NCI-H1048 (cell line): ENCODE measurements at places on chromosomes 4 and X.

DNA sequence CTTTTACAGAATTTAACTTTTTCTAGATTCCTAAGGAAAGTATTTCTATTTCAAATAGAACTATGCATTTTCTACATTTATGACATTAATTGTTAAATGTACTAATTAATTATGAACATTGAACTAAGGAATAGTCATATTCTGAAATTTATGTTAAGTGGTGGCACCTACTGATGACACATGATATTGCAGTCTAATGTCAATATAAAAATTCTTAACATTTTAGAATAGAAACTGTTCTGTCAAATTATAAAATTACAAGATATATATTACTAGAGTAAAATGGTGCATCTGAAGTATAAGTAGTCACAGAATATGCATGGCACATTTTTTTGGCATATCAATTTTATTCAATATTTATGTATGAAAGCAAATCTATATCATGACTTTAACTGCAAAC is 40.2 kb upstream of the NDNF start:
- no peak for DNase-seq

GRCh38 chr4:25043548-25043947 is 12.8 kb upstream of the LGI2 start:
- DNase-seq, result no peak

DNA sequence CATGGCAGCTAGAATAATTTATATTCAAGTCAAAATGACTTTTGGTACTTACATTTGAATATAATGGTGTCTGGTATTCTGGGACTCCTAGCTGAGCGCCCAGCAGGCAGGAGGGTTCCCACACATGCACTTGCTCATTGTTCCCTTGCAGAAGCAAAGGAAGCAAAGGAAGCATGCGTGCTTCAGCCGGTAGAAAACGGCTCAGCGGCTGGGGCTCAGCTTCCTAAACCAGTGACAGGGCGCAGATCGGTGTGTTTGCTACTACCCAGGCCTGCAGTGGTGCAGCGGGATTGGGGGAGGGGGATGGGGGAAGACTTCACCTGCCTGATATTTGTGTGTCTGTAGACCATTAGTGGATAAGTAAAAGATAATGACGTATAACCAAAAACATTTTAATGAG is 978.3 kb upstream of the TENM3 start:
- DNase-seq, result no peak

- no peak for DNase-seq
These were observed 25.5 kb downstream of the CDKN2AIP start for GRCh38 chr4:183469936-183470335.
